ENCODE measurements at places on chromosomes 12 and 14.
A peak's percentile ranks its signal among the peaks of the same experiment; 100 is the strongest.

DNA sequence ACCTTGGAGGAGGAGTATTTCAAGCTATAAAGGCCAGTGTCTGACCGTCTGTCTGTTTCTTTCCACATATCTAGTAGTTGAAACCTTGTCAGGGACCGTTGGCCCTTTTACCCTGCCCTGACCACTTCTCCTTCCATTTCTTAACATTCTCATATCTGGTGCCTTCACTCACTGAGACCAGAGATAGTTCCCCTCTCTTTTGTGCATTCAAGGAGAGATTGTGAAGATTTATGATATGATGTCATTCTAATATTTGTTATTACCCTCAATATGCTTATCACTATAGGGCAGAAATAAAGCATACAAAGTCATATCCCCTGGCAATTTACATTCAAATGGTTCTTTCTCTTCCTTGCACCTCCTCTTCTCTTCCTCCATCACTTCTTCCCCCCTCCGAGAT is 83.3 kb downstream of the PLXNC1 start:
- no peak for DNase-seq

DNA sequence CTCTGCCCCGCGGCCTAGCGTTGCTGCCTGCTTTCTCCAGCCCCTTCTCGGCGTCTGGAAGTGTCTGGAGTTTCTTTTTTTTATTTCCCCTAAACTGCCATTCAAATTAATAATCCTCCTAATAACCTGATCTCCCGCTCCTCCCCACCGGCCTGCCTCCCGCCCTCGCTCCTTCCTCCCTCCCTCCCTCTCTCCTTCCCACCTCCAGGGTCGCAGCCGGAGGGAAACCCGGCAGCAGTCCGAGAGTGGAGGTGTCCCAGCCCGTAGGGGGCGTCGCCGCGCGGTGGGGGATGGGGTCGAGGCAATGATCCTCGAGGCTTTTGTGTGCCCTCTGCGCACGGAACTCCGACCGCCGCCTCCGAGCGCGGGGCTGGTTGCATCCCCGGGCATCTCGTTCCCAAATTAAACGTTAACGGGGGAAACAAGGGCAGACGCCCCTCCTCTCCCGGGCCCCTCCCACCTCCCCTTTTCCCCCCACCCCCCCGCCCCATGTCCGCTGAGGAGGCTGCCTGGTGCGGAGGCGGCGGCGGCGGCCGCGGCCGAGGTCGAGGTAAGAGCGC is 1.0 kb upstream of the SOCS2 start:
- DNase-seq, result no peak

DNA sequence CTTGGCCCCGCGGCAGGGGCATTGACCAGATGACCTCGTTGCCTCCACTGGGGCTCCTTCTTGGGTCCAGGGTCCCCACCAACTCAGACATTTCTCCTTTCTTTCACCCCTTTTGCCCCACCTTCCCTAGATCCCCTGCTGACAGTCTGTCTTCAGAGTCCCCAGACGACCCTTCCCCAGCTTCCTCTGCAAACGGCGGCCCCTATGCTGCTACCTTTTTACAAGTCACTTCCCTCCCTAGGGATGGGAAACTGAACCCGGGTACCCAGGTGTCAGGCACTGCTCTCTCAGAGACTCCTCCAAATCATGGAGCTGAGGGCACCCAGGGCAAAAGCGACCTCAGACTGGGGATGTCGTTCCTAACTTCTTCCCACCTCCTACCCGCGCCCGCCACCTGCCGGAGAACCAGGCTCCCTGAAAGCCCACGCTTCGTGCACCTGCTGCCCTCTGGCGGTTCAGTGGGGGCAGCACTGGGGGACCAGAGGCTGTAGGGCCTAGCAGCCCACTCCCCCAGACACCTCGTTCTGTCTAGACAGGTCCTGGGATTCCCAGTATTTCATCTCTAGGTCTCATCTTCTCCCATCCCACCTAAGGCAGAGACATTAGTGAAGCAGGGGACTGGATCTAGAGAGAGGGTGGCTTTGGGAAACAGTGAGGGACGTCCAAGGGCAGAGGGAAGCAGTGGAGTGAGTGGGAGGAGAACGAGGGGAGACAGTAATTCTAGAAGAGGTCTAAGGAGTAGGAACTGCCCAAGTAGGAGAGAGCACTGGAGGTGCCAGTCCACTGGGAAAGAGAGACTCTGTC is 4.9 kb downstream of the ZNF385A start:
- peak; percentile 71 for DNase-seq

- DNase-seq, result peak; percentile 10
Observed at GRCh38 chr12:59808317-59808910, 212.6 kb downstream of the SLC16A7 start.

DNA sequence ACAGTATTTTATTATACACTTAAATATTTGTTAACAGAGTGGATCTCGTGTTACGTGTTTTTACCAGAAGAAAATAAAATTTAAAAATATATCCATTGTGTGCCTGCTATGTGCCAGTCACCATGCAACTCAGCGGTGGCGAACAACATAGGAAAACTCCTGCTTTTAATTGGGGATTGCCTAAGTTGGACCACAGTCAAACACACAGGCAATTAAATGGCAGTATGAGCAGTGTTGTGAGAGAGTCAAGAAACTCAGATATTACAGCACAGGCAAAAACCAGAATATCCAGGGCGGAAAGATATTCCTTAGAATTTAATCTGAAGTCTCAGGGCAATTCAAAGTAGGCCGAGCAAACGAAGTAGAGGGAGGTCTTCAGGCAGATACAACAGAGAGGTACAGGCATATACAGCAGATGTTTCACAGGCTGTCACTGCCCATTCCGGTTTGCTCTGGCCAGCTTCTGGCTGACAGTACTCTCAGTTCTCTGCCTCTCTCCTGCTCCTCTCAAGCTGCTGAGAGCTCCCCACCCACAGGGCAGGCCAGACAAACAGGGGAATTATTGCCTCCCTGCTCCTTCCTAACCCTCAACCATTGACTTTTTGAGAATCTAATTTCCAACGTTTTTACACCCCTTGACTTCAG is 540.2 kb upstream of the TMEM132C start:
- DNase-seq, result no peak

DNA sequence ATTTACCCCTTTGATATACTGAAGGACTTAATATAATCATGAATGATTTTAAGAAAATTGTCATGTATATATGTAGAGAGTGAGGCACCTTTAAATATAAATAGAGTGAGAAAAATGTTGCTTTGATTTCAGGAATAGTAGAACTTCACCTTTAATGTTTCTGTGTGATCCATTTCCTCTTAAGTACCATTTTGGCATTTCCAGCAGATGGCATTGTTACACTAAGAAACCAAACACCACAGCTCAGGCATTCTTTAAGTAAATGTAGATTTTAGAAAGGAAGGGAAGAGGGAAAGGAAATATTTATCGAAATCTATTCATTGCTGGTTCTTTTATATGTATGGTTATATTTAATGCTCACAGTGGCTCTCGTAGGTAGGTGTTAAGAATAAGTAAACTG is 556.7 kb upstream of the FBXO33 start:
- no peak for DNase-seq

DNA sequence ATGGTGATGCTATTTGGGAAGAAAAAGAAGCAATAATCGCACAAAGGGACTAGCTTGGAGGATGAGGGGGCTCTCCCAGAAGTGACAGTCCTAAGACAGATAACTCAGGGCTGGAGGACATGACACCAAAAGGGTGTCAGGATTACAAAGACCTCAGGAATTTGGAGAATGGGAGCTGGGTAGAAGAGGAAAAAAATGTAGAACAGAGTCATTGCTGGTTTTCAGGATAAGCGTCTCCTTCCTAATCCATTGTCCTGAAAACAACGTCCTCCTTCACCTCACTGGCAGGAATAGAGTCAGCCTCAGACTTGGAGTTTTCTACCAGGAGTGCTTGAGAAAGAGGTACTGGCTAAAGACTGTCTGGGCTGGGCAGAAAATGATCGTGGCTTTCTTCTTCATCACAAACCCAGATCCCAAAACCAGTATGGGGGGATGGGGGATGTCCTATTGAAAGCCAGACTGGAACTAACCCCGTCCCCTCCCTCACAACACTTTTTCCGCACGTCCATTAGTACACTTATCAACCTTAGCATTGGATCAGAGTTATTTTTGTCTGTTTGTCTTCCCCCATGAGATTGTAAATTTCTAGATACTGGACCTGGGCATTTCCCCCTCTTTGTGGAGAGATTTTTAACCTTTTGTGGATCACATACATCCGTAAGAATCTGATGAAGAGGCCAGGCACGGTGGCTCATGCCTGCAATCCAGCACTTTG is 14.3 kb downstream of the B4GALNT3 start:
- no peak for DNase-seq

- DNase-seq, result peak; percentile 90
Observed at GRCh38 chr14:23829736-23830471, 123.7 kb upstream of the DHRS4 start.

GRCh38 chr14:96265383-96266095 is 9.5 kb downstream of the BDKRB1 start:
- DNase-seq, result no peak

- DNase-seq, result no peak
Observed at GRCh38 chr14:72443256-72443655, 450.6 kb downstream of the DPF3 start.

DNA sequence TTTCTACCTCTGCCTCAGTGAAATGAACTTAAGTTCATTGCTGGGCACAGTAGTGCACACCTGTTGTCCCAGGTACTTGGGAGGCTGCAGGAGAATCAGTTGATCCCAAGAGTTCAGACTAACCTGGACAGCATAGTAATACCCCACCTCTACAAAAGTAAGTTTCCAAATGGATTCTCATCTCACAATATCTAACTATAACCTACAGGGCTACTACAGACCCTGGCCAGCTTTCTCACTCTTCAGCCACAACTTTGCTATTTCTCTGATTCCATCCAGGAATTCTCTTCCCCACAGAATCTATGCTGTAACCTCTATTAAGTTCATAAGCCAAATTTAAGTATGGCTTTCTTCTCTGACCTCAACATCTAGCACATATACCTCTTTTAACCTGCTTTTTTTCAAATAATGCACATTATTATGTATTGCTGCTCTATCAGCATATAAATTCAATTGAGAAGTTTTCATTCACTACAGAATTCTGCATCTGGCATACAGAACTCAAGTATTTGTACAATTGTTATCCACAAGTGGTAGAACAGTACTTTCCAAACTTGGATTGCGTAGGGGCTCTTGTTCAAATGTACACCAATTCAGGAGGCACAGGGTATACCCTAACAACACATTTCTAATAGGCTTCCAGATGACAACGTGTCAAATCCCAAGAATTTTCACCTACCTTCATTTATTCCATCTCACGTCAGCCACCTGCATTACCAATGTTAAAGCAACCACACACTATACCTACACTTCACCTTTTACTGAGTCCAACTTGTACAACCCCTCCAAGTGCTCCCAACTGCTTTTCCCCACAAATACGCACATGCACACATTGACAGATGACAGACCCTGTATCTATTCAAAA is 3.8 kb downstream of the RPS29 start:
- DNase-seq, result no peak

DNA sequence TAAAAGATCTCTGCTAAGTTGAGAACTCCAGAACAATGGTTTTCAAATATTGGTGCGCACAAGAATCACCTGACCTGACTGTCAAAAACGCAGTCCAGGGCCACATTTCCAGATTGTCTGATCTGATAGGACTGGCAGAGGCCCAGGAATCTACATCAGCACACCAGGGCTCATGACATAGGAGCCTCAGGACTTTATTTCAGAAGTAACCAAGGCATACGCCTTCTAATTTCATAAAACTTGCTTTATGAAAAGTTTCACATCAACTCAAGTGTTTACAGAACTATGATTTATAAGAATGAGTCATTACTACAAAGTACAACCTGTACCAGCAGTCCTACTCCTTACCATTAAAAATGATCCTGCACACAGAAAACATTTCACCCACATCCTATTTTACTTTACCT is 47.7 kb upstream of the PTPRO start:
- DNase-seq, result no peak

DNA sequence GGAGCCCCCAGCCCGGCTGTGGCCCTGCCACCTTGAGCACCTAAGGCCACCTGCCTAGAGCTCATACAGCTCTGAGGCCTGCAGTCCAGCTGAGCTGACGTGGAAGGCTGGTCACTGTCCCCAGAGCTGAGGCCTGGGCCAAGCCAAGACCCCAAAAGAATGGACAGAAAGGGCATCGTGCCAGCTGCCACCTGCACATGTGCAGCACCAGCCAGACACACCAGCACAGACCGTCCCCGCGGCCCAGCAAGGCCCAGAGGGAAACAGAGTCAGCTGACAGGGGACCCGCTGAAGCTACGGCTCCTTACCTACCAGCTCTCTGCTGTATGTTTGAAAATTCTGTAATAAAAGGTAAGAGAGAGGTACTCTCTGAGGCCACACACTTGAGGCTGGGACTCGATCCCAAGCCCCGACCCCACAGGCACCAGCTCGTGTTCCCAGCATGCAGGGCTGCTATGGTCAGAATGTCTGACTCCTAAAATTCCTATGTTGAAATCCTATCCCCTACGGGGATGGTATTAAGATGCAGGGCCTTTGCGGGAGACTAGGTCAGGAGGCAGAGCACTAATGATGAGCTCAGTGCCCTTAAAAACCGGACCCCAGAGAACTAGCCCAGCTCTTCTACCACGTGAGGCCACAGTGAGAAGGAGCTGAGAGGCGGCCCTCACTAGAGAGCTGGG is 25.4 kb downstream of the BRF1 start:
- no peak for DNase-seq

GRCh38 chr14:50862036-50862570 is 9.8 kb upstream of the ABHD12B start:
- DNase-seq, result no peak

- no peak for DNase-seq
Observed at GRCh38 chr14:56678838-56679237, 99.2 kb downstream of the TMEM260 start.

- DNase-seq, result no peak
Observed at GRCh38 chr12:33265033-33265731, 174.4 kb downstream of the SYT10 start.

GRCh38 chr14:88576222-88576621 is 13.4 kb downstream of the ZC3H14 start:
- DNase-seq, result no peak

GRCh38 chr14:30053103-30053502 is 125.5 kb upstream of the PRKD1 start:
- DNase-seq, result no peak

DNA sequence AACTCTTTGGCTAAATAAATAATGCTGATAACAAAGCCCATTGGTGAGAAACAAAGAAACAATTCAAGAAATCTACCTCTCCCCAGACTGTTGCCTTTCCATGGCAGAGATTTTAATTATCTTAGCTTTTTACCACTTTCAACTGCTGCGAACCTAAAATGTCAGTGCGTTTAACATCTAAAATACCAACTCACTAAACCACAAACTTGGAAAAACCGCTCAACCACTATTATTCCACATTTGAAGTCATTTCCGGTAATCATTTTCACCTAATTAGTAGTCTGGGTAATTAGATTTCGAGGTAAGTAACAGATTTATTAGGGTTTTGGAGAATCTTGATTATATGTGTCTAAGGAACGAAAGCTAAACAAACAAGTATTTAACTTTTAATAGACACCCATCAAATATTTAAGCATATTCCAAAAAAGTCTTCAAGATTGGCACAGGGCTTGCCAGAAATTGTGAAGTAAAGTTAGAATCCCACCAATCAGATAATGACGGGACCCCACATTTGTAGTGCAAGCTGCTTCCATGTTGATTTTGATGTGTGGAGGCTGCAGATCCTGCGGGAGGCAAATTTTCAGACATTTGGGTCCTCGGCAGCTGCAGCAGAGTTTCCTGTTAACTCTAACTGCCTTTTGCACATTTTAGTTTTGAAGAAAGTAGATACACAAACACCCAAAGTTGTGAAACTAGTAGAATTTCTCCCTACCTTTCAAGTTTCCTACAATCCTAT is 4.1 kb downstream of the OTX2 start:
- DNase-seq, result no peak
